Ureter (tissue), 1 donor: ENCODE measurements at places on chromosomes 13 and 19. TPM values are rescaled to one million over a fixed set of nuclear protein-coding genes. Genes with fewer than 3 reads are reported as not detected.

Gene SERP2
- total RNA-seq: 10.6 TPM

Gene ZNF69
- total RNA-seq: 17.9 TPM

- DNase-seq: no peak
Observed at GRCh38 chr13:43543331-43543730, 243.4 kb downstream of the ENOX1 start.

- peak; percentile 97 for DNase-seq
Observed at GRCh38 chr19:52897138-52897935, at the start of gene ZNF320. Gene ZNF320 (minus strand): TSS chr19:52897635. CDS start chr19:52890255, 7,380 bp downstream.

DNA sequence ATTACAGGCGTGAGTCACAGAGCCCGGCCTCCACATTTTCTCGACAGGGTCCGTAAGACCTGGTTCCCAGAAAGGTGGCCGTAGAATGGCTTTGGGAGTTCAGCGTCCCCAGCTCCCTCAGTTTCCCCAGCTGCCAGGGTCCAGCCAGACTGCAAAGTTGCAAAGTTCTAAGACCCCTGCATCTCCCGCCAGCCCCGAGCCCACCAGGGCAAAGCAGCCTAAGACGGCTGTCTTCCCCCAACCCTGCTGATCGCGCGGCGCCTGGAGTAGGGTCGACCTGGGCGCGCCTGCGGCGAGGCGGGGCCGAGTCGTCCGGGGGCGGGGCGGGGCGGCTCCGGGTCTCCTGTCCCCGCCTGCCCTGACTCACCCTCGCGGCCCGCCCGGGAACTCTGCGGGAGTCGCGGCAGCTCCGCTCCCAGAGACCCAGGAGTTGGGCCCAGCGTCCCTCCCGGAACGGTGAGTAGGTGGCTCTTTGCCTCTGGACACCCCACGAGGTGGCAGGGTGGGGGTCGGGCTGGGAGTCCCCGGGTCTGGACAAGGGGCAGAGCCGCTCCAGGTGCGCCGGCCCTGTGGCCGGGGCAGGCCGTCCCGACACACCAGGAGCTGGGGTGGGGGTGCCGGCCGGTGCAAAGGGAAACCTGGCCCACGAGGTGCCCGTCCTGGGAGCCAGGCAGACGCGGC, at the start of gene LRRC8E:
LRRC8E (plus strand) TSS at position 366 of the 681 bp plus-strand sequence. CDS start 7,094 bp downstream, outside the sequence.
- no peak for DNase-seq

Gene ZNF493
- total RNA-seq: 36.1 TPM

DNA sequence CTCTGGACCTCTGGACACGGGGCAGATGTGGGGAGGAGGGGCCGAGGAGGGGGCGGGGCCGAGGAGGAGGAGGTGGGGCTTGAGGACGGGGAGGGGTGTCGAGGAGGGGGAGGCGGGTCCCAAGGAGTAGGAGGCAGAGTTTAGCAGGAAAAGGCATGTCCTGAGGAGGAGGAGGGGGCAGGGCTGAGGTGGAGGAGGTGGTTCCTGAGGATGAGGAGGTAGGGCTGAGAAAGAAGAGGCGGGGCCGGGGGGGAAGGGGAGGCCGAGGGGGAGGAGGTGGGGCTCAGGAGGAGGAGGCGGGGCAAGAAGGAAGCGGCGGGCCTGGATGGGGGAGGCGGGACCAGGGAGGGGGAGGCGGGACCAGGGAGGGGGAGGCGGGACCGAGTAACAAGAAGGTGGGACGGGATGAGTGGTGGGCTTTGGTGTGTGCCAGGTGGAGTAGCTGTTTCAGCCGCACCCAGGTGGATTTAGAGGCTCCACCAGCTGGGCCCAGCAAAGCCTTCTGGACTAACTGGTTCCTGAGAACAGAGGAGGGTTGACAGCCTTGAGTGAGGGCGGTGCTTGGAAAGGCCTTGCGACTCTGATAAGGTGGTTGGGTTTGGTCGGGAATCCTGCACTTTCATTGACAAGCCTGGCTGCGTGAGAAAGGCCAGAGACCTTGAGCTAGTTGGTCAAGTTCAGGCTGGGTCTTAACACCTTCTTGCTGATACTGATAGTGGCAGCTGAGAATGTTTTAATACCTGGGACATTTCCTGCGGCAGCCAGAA, 7.7 kb downstream of the TECR start:
- peak; percentile 87 for DNase-seq

Gene LEUTX
- not detected for total RNA-seq

Gene CLDND2
- 1.7 TPM for total RNA-seq

DNA sequence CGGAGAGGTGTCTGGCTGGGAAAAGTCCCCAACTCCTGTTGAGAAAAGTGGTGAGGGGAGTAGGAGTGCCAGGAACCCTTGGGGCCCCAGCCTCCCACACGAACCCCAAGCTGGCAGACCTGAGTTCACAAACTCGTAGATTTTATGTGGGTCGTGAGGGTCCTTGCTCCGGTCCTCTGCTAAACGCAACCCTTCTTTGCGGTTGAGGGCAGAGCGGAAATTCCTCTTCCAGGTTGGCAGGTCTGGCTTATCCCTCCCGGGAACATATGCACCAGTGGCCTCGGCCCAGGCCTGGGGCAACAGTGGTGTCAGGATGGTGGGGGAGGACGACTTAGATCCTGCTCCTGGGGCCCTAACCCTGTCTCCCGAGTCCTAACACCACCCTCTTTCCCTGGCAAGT, 2.4 kb downstream of the IRF3 start:
- DNase-seq: no peak

Gene WDR88
- not detected for total RNA-seq

- no peak for DNase-seq
Observed at GRCh38 chr13:56953965-56954364, 186.8 kb upstream of the PRR20A start.

DNA sequence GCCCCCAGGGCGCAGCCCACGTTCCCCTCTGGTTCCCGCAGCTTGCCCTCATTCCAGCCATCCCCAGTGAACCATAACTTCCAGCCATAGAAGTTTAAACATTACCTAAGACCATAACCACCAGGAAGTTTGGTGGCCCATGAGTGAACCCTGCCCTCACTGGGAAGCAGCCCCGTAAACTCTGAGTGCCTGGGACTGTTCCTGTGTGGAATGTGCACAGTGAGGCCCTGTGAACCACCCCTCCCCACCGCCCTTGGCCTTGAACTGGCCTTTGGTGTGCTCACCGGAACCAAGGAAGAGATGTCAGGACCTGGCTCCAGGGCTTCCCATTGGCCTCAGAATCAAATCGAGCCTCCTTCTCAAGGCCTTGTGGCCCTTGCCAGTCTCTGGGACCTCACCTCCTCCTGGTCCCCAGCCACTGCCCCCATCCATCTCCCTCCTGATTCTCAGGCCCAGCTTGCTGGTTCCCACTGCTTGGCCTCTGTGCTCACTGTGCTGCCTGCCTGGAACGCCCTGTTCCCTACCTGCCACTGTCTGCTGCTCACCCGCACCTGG, 46.5 kb downstream of the DNM2 start:
- no peak for DNase-seq

DNA sequence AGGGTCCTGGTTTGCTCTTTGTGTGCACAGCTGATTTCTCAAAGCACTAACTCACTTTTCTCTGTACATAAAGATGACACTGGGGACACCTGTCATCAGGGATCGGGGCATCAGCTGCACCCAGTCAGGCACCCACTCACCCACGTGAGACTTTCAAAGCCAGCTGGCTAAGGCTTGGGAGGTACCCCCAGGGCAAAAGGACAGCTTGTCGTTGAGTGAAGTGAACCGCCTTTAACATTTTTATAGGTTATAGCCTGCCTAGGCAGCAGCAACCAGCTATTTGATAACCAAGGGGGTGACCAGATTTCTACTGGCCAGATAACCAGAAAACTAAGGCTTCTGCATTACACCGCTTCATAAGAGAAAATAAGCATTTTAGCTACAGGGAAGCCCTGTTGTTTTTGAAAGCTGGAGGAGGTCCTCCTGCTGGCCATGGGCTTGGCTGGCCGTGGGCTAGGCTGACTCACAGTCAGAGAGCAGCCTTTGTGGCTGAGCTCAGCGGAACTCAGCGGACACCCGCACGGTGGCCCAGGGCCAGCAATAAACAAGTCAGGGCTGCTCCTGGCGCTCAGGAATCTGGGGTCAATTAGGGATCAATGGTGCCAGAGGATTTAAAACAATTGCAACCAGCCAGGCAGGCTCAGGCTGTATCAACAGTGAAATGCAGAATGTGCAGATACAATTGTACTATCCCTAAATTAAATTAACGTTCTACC, 57.1 kb downstream of the ALOX5AP start:
- peak; percentile 88 for DNase-seq

DNA sequence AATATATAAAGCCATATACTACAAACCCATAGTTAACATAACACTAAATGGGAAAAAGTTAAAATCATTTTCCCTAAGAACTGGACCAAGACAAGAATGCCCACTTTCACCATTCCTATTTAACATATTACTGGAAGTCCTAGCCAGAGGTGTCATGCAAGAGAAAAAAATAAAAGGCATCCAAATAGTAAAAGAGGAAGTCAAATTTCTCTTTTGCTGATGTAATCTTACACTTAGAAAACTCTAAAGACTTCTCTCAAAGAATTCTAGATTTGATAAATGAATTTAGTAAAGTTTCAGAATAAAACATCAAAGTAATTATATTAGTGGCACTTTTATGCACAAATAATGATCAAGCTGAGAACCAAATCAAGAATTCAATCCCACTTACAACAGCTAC, 678.9 kb upstream of the SLITRK5 start:
- DNase-seq: no peak

DNA sequence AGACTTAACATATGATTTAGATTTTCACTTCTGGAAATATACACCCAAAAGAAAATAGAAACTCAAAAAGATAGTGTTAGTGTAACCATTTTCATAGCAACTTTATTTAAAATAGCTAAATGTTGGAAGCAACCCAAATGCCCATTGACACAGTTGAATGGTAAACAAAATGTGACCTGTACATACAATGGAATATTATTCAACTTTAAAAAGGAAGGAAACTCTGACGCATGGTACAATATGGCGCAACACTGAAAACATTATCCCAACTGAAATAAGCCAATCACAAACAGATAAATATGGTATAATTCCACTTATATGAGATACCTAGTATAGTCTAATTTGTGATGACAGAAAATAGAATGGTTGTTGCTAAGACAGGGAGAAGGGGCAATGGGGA, 1456.1 kb upstream of the MIR17HG start:
- DNase-seq: no peak

DNA sequence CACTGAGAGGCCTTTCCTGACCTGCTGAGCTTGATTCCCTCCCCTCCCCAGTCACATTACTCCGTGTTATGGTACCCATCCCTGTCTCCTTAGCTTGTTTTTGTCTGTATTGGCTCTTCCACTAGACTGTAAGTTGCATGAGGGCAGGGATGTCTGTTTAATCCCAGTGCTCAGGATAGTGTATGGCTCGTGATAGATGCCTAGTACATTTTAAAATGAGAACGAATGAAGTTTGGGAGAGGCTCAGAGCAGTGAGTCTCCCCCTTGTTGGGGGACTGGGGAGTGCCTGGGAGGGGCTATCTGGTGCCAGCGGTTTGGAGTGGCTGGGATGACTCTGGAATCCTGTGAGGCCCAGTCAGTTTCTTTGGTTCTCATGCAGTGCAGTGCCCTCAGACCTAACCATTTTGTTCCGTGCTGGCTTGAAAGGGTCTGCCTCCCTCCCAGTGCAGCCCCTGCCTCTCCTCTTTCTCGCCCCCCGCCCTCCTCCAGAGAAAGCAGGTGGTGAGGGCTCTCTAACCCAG, 35.5 kb downstream of the ACTN4 start:
- DNase-seq: no peak

- DNase-seq: no peak
Observed at GRCh38 chr13:110350049-110350448, 43.0 kb downstream of the COL4A2 start.

GRCh38 chr19:30318936-30319335, 53.2 kb upstream of the ZNF536 start:
- no peak for DNase-seq

Gene DIRAS1
- 1.6 TPM for total RNA-seq

DNA sequence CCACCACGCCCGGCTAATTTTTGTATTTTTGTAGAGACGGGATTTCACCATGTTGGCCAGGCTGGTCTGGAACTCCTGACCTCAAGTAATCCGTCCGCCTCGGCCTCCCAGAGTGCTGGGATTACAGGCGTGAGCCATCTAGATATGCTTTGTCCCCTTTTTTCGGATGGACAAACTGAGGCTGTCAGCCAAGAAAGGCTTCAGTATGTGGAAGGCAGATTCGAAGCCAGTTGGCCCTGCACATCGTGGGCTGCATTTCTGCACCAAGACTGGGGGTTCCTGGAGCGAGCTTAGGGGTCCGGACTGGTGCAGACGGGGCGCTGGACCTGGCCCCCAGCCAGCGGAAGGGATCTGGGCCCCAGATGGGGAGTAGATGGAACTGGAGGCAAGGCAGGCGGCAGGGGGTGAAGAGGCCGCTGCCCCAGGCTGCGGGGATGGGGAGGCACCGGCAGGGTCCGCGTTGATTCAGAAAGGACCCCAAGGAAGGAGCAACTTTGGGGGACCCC, 9.7 kb upstream of the JUND start:
- DNase-seq: no peak

GRCh38 chr19:19459707-19460251, 54.3 kb downstream of the GATAD2A start:
- no peak for DNase-seq

DNA sequence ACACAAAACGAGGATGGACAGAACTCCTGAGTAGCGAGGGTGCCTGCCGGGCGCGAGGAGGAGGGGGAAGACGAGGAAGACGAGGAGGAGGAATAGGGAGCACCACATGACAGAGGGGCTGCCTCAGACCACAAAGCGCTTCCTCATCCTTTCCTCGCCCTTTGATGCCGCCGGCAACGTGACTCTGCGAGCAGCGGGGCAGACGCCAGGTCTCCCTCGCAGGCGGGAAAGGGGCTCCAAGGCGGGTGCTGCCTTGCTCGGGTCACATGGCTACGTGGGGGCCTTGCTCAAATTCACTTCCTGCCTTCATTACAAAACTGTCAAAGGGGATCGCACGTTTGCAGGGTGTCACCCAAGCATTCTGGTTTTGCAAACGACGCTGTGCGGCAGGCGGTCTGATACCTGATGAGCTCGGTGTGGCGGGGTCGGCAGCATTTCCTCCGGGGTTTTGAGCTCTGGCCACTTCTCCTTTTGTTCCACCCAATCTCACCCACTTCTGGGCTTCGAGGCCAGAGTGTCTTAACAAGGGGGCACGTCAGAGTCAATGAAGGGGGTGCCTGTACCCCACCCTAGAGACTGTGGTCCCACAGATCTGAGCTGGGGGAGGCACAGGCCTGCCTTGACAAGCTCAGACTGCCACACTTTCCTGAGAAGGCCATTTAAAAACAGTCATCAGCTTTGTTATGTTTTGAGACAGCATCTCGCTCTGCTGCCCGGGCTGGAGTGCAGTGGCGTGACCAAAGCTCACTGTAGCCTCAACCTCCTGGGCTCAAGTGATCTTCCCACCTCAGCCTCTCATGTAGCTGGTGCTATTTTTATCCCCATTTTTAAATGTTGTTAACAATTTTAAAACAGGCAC, 14.9 kb downstream of the MAP2K2 start:
- no peak for DNase-seq

Gene ZNF709
- total RNA-seq: 3.9 TPM

DNA sequence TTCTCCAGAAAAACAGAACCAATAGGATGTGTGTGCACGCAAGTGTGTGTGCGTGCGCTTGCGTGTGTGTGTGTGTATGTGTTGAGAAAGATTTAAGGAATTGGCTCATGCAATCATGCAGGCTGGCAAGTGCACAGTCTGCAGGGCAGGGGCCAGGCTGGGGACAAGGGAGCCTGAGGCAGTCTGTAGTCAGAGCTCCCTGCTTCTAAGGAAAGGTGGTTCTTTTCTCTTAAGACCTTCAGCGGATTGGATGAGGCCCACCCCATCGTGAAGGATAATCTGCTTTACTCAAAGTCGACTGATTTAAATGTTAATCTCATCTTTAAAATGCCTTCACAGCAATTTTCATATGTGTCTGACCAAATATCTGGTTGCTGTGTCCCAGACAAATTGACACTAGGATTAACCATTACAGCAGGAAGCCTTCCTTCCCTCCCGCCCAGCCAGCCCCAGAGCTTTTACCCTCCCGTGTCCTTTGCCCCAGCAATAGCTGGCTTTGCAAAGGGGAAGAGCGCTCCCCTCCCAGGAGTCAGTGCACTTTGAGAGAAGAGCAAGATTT, 15.0 kb upstream of the NAXD start:
- DNase-seq: no peak
